ENCODE measurements at places on chromosomes 2 and 18.

GRCh38 chr2:164734196-164734595 is 107.4 kb downstream of the COBLL1 start:
- no peak for DNase-seq

DNA sequence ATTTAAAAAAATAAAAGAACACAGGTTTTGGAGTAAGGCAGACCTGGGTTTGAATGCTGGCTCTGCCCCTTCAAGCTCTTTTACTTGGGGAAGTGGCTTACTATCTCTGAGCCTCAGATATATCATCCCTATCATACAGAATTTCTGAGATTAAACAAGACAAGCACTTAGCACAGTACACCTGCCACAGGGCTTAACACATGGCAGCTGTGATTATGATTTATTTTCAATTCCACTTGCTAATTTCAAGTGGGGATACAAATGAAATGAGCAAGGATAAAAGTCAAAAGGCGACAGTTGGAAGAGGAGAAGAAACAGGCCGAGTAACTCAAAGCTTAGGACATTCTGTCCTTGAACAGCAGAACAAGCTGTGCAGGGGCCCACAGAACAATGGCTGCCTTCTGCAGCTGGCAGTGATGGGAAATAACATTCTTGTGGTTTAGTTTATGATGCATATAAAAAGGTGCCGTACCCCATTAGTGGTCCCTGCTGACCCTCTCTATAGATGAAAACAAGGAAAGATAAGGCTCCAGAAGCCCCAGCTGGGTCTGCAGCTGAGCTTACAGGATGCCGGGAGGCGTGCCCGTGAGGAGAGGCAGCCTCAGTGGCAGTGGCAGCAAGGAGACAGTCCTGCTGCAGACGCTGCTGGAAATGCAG is 45.3 kb downstream of the KIF3C start:
- no peak for DNase-seq

- no peak for DNase-seq
Measured at GRCh38 chr2:133138693-133139092, 429.6 kb downstream of the NCKAP5 start.

DNA sequence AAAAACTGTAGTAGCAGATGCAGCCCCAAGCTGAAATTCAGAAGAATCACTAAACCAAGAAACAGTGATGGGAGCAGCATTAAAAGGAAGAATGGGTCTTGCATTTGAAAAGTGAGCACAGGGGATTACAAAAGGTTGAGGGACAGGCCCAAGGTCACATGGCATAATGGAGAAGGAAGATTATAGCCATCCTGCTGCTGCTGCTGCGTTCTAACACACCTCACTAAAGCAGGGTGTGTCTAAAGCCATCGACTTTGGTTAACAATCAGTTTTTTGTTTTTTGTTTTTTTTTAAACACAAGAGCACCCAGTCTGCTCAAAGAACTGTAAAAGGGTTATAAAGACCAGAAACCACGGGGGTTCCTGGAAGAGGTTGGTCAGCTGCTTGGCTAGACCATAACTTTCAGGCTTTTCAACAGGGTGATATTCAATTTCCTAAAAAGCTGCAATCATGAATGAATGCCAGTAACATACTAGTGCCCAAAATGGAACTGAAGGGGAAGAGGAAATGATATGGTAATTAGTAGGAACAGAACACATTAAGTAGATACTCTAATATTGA is 102.6 kb downstream of the MYO5B start:
- DNase-seq: no peak

GRCh38 chr2:128791985-128792320 is 473.3 kb upstream of the HS6ST1 start:
- no peak for DNase-seq

GRCh38 chr2:65647249-65647842 is 214.9 kb upstream of the SPRED2 start:
- DNase-seq: no peak

GRCh38 chr2:176753752-176754474 is 458.7 kb upstream of the HNRNPA3 start:
- DNase-seq: no peak

- DNase-seq: no peak
Measured at GRCh38 chr2:28048341-28048740, 157.8 kb downstream of the BABAM2 start.

- no peak for DNase-seq
Measured at GRCh38 chr2:105849431-105850179, 104.9 kb downstream of the NCK2 start.

- no peak for DNase-seq
Measured at GRCh38 chr2:323035-323434, 35.1 kb upstream of the ALKAL2 start.

Data from DMS 273 treated with DMSO at 0.1 percent for 48 hours (cell line).